PC-3 (cell line): ENCODE measurements at places on chromosomes 6 and 20. TPM values are rescaled to one million over a fixed set of nuclear protein-coding genes. Genes with fewer than 3 reads are reported as not detected.
A peak's percentile ranks its signal among the peaks of the same experiment; 100 is the strongest.

DNA sequence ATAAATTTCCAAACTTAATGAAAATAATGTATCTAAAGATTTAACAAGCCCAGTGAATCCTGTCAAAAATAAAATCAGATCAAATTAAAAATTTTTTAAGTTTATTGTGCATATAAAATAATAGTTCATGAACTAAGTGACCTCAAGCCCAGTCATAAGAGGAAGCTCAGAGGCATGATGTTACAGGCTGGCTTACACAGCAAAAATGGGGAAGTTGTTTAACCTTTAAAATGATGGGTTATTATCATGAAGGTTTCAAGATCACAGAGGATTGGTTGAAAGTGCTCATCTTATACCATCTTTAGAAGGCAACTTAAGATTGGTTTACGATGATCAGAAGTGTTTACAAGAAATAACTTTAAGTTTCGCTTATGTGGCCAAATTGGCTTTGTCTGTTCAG is 102.5 kb downstream of the PAK5 start:
- no peaks in the 10 kb centered on the region for H3K36me3 ChIP-seq
- no peak overlapping the region for H3K4me3 ChIP-seq
- no peaks in the 10 kb centered on the region for H3K4me1 ChIP-seq
- H3K27ac ChIP-seq, result no peak overlapping the region

DNA sequence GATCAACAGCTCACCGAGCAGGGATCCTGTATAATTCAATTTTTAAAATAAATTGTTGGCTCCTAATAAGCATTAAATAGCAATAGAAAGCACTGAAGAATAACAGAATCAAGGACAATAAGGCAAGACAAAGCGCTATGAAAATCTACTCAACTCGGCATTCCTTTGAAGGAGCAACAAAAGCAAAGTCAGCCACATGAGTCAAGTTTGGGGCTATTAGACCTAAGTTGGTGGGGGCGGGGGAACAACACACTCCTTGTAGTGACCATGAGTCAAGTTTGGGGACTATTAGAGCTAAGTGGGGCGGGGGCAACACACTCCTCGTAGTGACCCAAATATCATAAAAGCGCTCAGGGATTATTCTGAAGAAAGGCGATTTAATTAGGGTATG is 120.0 kb downstream of the FOXC1 start:
- H3K36me3 ChIP-seq, result no peaks in the 10 kb centered on the region; the same call in 1 of the 2 replicates
- H3K27ac ChIP-seq, result no peak overlapping the region
- no peak overlapping the region for H3K4me3 ChIP-seq
- DNase-seq, result no peak
- H3K27me3 ChIP-seq, result no peaks in the 10 kb centered on the region
- peaks cover 7% of the 10 kb centered on the region for H3K4me1 ChIP-seq

DNA sequence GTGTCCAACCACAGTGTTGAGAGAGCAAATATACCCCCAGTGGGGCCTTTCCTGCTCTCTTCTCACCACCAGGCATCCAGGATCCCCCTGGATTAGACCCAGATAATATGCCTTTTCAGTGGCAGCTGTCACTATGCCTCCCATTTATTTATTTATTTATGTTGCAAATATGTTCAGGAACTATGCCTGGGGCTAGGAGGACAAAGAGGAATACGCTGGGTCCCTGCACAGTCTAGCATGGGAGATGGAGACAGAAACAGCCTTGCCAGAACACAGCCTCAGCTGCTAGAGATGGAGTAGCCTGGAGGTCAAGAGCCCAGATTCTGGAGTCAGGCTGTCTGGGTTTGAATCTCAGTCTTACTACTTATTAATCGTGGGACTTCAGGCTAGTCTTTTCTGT is 74.6 kb upstream of the LRFN2 start:
- no peaks in the 10 kb centered on the region for H3K27me3 ChIP-seq
- no peaks in the 10 kb centered on the region for H3K4me1 ChIP-seq
- no peaks in the 10 kb centered on the region for H3K36me3 ChIP-seq
- no peak overlapping the region for H3K4me3 ChIP-seq
- H3K27ac ChIP-seq, result no peak overlapping the region
- DNase-seq, result no peak

DNA sequence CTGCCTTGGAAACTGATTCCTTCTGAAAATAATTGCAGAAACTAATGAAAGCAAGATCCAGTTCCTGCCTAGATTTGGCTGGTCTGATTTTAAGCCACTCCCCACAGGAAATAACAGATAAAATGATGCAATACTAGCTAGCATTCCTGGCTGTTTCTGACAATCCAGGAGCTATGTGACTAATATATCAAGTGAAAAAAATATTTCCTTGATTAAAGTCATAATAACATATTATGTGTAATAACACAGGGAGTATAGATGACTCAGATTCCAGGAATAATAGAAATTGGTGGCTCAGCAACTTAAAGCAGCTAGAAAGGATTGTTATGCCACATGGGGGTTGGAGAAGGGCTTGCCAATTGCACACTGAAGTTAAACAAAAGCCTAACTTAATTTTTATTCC is 182.7 kb upstream of the SALL4 start:
- peak; percentile 99 for DNase-seq
- no peaks in the 10 kb centered on the region for H3K36me3 ChIP-seq
- H3K4me1 ChIP-seq, result peaks cover 13% of the 10 kb centered on the region
- no peak overlapping the region for H3K4me3 ChIP-seq
- H3K27ac ChIP-seq, result peak overlapping the region; percentile 36

DNA sequence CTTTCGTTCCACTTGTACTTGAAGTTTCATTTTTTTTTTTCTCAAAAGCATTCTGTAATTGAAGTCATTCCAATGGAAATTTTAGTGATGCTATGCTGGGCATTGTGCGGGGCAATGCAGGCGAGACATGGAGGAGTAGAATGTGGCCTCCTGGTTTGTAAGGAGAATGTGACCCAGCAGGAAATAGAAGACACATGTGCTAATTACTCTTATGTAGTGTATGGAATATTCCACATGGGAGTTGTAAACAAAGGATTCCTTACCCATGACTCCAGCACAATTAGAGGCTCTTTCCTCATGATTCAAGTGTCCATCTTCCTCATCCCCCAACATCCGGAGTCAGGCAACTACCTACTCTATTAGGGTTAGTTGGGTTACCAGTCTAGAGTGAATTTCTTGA is 14.9 kb upstream of the RFPL4B start:
- DNase-seq, result no peak
- no peaks in the 10 kb centered on the region for H3K4me1 ChIP-seq
- no peaks in the 10 kb centered on the region; the same call in 1 of the 2 replicates for H3K36me3 ChIP-seq
- H3K27ac ChIP-seq, result no peak overlapping the region

DNA sequence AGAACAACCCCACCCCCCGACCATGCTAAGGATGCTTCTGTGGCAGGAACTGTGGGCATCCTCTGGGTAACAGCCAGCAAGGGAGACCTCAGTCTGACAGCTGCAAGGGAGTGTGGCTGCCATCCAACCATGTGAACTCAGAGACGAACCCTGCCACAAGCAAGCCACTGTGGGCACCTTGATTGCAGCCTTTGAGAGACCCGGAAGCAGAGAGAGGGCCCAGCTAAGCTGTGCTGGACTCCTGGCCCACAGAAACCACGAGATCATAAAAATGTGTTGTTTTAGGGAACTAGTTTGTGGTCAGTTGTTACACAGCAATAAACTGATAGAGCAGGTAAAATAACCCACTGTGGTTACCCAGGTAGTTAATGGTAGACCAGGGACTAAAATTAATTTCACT is 414.6 kb downstream of the CDH26 start:
- H3K36me3 ChIP-seq, result no peaks in the 10 kb centered on the region
- DNase-seq, result no peak
- H3K27ac ChIP-seq, result no peak overlapping the region
- H3K4me3 ChIP-seq, result no peak overlapping the region

GRCh38 chr6:160427312-160428068 is 79.3 kb downstream of the SLC22A3 start:
- no peak overlapping the region for H3K4me3 ChIP-seq
- DNase-seq, result peak; percentile 5
- H3K36me3 ChIP-seq, result no peaks in the 10 kb centered on the region
- peaks cover 14% of the 10 kb centered on the region for H3K4me1 ChIP-seq
- no peak overlapping the region for H3K27ac ChIP-seq

DNA sequence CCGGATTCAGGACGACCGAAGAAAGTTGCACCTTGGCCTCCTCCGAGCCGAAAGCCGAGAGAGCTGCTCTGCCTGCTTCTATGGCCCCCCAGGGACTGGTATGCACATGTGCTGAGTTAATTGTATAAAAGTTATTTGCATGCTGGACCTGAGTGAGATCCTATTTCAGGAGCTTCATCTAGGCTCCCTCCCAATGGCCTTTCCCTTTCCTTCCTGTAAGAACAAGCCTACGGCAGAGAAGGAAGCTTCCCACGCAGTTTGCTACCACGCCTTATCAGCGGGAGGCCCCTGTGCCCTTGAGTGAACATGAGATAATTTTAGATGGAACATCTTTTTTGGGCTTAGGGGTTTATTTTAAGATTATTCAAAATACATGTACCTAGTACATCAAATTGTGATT is 65.9 kb downstream of the RIN2 start:
- H3K27ac ChIP-seq, result no peak overlapping the region
- no peak overlapping the region for H3K4me3 ChIP-seq
- H3K36me3 ChIP-seq, result no peaks in the 10 kb centered on the region
- peaks cover 41% of the 10 kb centered on the region for H3K4me1 ChIP-seq

- no peak for DNase-seq
- H3K4me1 ChIP-seq, result peaks cover 15% of the 10 kb centered on the region
- no peak overlapping the region for H3K27ac ChIP-seq
- H3K4me3 ChIP-seq, result no peak overlapping the region
These were observed 57.6 kb upstream of the FOXQ1 start for GRCh38 chr6:1254326-1254725.

DNA sequence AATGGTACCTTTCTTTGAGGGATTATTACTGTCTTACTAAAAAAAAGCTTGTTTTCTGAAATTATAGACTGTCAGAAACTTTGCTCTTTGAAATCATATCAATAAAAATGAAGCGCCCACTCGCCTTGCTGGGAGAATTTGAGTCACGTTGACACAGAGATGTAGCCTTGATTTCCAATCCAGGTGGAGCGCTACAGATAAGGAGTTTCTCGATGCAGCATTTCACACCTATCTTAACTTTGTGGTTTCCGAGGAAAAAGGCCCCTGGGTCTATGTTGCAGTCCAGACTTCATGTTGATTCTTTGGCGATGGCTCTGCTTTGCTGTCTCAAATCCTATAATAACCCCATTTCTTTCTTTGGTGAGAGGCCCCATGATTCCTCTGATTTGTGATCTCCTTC is 158.1 kb upstream of the ARG1 start:
- H3K27ac ChIP-seq, result no peak overlapping the region
- no peak overlapping the region for H3K4me3 ChIP-seq
- no peaks in the 10 kb centered on the region for H3K36me3 ChIP-seq
- no peak for DNase-seq
- H3K27me3 ChIP-seq, result no peaks in the 10 kb centered on the region

- H3K27me3 ChIP-seq, result peaks cover 58% of the 10 kb centered on the region
- H3K27ac ChIP-seq, result no peak overlapping the region
- no peaks in the 10 kb centered on the region for H3K36me3 ChIP-seq
- no peak for DNase-seq
- no peak overlapping the region for H3K4me3 ChIP-seq
These were observed 186.7 kb downstream of the PHACTR1 start for GRCh38 chr6:12903246-12903645.

DNA sequence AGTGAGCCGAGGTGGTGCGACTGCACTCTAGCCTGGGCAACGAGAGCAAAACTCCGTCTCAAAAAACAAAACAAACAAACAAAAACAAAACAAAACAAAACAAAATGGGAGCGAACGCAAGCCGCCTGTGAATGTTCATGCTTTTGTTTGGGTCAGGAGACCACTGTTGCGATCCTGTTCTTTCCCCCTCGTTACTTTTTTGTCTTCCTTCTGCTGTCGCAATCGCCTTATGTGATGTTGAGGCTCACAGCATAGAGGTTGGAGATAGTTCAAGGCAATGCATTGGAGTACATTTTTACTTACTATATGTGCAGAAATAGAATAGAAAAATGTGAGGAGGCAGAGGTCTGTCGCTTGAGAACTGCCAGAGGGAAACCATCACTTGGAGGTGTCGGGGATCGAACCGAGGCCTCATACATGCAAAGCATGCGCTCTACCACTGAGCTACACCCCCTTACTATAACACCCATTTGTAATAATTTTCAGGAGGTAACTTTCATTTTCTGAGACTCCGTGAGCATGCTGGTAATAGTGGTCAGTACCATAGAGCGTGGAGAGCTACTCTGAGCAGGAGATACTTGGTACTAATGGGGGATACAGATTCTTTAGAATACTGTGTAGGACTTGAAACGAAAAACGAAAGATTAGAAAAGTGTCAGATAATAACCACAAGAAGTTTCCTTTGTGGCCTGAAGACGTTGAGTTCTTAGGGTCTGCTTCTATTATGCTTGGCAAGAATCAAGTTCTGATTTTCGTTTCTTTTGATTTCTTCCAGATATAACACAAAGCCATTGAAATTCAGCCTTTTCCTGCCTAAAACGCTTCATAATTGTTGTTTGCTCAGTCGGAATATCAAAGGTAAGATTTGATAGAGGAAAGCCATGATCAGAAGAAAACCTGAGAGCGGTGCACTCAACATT is 121.1 kb downstream of the TRIM27 start:
- peak overlapping the region; percentile 56 for H3K4me3 ChIP-seq
- DNase-seq, result peak; percentile 51
- no peaks in the 10 kb centered on the region for H3K36me3 ChIP-seq
- H3K27me3 ChIP-seq, result peaks cover 5% of the 10 kb centered on the region; the same call in 1 of the 2 replicates

DNA sequence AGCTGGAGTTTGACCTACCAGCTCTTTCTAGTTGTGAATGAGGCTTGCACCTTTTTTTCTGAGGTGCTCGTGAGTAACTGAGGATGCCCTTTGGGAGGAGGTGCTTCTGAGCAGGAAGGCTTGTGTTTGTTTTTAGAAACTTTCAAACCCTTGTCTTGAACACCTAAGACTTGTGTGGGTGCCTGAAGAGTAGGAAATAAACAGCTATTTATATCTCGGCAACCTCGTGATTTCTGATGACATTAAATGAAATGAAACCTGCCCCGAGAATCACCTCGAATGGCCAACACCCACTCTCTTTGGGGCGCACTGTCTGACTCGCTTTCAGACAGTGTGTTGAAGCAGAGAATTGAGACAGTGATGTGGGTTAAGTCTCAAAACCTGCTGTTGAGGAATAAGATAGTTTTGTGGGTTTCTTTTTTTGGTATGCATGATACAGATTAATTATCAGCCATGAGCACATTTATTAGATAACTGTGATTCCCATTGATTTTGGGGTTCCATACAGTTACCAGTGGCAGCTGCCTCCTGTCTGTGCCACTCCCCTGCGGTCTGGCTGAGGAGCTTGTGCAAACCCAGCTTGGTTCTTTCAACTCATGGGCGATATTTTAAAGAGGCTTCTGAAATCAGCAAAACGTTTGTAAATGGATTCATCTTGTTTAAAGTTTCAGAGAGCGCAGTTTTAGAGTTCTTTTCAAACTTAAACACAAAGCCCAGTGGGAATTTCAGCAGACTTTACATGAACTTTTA is 8.4 kb downstream of the IRF4 start:
- H3K27ac ChIP-seq, result no peak overlapping the region
- H3K4me3 ChIP-seq, result no peak overlapping the region
- H3K4me1 ChIP-seq, result peaks cover 14% of the 10 kb centered on the region
- no peak for DNase-seq

MUCL3 gene
- total RNA-seq, result 0.04 TPM in 1 of 2 replicates, not detected in the other

MSH5 gene
- 22.7 and 23.0 TPM in 2 replicates for total RNA-seq
